ENCODE measurements at places on chromosomes 5 and 9.
A peak's percentile ranks its signal among the peaks of the same experiment; 100 is the strongest.

DNA sequence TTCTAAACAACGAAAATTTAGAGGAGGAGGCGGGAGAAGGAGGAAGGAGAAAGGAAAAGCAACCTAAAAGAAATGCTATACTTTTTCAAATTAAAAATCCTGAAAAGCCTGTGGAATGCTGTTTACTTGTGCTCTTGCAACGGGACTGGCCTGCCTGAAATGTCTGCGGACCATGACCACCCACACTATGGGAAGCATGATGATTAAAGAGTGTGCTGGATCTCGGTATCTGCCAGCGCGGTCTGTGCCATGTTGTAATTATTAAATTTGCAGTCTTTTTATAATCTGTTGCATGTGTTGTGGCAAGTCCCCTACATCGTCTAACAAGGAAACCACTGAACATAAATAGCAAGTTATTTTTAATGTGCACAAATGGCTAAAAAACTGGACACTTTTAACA is 111.4 kb downstream of the FANCC start:
- no peak for DNase-seq

DNA sequence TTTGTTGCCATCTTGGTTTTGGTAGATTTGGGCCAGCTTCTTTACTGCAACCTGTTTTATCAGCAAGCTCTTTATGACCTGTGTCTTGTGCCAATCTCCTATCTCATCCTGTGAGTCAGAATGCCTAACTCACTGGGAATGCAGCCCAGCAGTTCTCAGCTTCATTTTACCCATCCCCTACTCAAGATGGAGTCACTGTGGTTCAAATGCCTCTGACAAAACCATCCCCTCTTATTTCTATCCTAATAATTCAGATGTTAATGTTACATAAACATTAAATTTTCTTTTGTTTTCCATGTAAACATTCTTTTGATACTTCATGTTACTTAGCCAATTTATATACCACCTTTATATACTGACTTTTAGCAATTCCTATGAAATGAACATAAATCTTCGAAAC is 746.3 kb downstream of the CDH18 start:
- no peak for DNase-seq

- peak; percentile 47 for DNase-seq
Measured at GRCh38 chr9:71364186-71364955, 242.9 kb upstream of the TRPM3 start.

DNA sequence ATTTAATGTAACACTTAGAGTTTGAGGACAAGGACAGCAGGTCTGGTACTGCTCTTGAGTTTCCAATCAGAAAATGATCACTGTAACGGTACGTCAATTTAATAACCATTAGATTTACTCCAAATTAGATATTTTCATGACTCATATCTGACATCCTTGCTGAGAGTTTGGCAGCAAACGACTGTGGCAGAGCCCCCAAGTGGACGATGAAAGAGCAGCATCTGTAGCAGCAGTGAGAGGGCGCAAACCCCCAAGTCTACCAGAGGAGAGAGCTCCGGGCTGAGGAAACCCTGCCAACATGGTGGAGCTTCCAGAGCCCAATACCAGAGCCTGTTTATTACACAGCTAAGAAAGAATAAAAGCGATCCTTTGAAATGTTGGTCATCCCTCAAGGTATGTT is 73.2 kb upstream of the EPB41L4A start:
- peak; percentile 48 for DNase-seq

DNA sequence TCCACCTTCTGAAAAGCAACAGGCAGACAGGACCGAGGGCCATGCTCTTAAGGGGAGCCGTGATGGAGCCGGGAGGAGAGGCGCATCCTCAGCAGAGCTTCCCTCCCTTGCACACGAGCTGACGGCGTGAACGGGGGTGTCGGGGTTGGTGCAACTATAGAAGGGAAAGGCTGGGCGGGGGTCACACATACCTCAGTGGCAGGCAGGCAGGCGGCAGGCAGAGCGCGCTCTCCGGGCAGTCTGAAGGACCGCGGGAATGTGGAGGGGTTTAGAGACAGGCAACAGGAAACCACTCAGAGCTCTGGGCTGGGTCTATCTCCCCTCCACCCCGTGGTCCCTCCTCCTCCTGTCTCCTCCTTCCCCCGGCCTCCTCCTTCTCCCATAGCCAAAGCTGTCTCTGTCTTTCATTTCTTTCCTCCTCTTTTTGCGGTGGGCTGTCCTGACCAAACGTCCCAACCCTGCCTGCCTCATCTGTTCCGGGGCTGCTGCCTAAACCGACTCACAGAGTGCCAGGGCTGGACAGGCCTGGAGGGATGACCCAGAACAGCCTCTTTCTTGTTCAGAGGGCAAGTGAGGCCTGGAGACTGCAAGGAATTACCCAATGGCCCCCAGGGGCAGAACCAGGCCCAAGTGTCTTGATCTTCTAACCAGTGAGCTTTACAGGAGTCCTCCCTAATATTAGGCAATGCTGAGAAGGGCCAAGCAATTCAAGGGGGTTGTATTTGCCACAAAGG is at the start of gene SPARC:
Gene SPARC (minus strand): TSS at position 242 of the 734 bp plus-strand sequence. CDS start 10,727 bp downstream, outside the sequence.
- DNase-seq = peak; percentile 73

GRCh38 chr5:584216-584615 is 27.9 kb upstream of the CEP72 start:
- no peak for DNase-seq

DNA sequence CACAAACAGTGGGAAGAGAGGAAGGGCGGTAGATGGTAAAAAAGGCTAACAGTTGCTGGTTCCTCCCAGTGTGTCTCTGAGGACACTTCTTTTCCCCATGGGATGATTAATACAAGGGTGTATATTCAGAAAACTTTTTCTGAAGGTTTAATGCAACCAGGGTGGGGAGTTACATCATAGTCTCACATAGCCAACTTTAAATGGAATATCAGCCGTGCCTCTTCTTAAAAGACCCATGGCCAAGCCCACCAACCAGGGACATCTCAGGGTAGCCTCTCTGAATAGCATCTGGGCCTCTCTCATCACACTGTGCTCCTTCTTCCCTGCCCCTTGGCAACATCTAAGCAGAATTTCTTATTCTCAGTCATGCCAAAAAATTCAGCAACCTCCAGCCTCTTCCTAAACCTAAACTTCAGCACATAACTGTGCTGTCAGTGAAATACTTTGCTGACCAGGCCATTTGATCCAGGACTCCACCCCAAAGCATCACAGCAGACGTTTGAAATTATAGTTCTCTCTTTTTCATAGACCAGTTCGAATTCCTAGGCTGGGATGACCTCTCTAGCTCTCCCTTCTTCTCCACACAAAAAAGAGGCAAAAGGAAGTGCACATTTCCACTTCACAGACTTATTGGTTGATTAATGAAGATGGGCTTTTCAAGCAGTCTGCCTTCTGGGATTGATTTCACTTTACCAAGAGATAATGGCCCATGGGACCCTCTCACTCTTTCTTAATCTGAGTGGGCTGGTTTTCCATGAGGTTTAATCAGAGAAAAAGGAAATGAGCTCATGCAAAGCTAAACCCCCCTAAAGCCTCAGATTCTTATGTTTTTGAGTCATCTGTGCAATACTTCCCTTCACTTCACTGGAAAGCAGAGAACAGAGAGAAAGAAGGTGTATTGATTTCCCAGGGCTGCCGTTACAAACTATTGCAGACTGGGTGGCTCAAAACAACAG is 85.1 kb upstream of the RAI14 start:
- no peak for DNase-seq

DNA sequence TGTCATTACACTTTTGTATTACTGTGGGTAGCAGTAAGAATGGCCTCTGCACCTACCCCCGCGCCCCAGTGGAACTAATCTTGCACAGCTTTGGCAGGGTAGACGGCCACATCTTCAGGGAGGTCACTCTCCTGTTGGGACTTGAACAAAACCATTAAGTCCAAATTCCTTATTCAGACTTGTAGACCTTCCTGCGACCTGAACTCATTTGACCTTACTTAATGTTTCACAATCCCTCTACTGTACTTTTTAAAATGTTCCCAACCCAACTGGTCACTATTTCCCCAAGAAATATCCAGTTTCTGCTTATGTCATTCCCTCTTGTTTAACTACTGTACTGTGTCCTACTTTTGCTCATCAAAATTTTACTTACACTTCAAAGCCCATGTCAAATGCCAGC is 5.3 kb upstream of the FAM120AOS start:
- DNase-seq = no peak

GRCh38 chr5:112948458-112948857 is 26.4 kb upstream of the REEP5 start:
- no peak for DNase-seq

DNA sequence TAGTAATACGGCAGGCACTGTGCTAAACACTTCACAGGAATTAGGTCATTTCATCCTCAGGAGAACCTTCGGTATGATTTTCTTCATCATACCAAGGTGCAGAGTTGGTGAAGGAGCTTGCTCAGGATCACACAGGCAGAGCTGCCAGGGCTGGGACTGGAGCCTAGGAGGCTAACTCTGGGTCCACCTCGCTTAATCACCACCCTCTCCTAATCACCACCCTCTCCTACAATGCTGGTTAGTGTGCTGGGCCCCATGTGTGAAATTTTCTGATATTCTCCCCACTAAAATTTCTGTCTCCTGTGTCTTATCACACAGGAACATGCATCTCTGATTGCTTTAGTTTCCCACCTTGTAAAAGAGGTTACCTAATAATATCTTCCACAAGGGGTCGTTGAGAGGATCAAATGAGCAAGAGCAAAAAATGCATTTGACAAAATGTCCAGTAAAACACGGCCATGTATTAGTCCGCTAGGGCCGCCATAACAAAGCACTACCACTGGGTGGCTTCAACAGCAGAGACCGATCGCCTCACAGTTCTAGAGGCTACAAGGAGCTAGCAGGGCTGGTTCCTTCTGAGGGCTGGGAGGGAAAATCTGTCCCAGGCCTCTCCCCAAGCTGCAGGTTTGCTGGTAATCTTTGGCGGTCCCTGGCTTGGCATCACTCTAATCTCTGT is 128.2 kb upstream of the NFIB start:
- peak; percentile 73 for DNase-seq

DNA sequence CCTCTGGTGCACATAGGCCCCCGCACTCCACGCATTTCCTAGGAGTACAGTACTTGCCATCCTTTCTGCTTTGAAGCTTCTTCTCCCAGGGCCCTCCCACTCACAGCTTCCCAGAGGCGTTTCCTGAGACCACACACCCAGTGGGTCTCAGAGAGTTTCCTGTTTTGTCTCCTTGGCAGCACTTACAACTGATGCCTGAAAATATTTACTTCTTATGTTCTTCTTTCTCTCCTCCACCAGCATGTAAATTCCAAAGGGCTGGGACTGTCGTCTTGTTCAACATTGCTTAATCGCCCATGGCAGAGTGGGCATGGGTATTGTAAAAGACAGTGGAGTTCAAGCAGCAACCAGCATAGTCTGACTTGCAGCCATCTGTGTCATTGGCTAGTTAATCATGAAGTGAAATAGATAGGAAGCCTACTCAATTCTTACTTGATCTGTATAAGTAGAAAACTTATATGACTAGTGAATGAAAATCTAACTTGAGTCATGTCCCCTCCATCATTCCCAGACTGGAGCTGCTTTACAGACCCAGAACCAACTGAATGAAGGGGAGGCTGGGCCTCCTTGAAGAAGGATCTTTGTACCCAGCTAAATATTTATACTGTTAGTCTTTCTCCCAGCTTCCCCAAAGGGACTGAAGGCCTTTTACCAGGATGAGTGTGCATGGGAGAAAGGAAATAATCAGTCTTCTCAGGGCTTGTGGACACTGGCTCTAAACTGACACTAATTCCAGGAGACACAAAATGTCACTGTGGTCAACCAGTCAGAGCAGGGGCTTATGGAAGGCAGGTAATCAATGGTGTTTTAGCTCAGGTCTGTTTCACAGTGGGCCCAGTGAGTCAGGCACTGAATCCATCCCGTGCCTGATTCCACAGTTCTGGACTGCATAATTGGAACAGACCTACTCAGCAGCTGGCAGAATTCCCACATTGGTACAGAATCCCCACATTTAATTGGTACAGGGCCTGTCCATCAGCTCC is 116.4 kb downstream of the SV2C start:
- no peak for DNase-seq

GRCh38 chr5:103800741-103801495 is 238.3 kb upstream of the NUDT12 start:
- DNase-seq = no peak

DNA sequence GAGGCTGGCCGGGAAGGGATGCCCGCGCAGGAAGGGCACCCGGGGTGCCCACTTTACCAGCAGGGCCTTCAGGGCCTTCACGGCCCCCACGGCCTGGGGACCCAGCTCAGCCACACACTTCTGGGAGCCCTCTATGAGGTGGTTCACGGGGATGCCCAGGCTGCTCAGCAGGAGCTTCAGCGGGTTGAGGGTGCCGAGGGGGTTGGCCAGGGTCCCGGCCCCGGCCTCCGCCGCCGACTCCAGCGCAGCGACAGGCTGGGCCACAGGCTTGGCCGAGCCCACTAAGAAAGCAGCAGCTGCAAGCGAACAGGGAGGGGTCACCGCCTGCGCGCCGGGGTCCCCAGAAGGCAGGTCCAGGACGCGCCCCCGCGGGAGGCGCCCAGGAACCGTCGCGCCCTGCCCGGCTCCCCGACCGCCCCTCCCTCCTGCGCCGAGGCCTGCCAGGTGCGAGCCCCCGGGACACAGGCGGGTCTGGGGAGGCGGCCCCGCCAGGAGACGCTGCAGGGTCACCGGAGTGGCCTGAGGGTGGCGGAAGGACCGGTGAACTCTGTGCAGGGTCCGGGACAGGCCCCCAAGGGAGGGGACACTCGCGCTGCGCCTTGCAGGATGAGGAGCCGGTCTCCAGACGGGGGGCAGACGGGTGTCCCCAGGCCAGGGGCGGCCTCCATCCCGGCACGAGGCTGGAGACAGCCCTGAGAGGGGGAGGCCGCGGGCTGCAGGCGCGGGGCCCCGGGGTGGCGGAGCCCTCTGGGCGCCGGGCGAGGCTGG is 572 bp downstream of the SCGB3A1 start:
- DNase-seq = no peak
